ENCODE measurements at places on chromosomes 11 and 22. TPM values are rescaled to one million over a fixed set of nuclear protein-coding genes. Genes with fewer than 3 reads are reported as not detected.

Gene CST6
- total RNA-seq, result 27.2 TPM

Gene PNPLA5
- not detected for total RNA-seq

Gene PGM2L1
- total RNA-seq, result 1.3 TPM

Gene BCL2L13
- 23.7 TPM for total RNA-seq

Gene CCDC157
- total RNA-seq, result 5.5 TPM

Gene OR2D2
- not detected for total RNA-seq

Gene OR8D4
- total RNA-seq, result not detected

Gene KRTAP5-11
- not detected for total RNA-seq

Gene CHADL
- 0.76 TPM for total RNA-seq

Gene EI24
- total RNA-seq, result 125 TPM

Gene C11orf86
- total RNA-seq, result 0.29 TPM

Gene MMP12
- total RNA-seq, result not detected

Gene MMP1
- not detected for total RNA-seq

Gene ANGPTL5
- not detected for total RNA-seq

Gene SEC14L6
- not detected for total RNA-seq

Gene PHOX2A
- not detected for total RNA-seq

Gene ELMOD1
- total RNA-seq, result not detected

Gene APLNR
- total RNA-seq, result not detected

Gene OR6T1
- not detected for total RNA-seq

Gene OVOL1
- total RNA-seq, result 42.8 TPM

Gene C11orf16
- not detected for total RNA-seq

Gene PGA5
- not detected for total RNA-seq

Gene PHETA2
- 6.5 TPM for total RNA-seq

Gene CALCB
- not detected for total RNA-seq

Gene PRR33
- total RNA-seq, result not detected

Gene SPINDOC
- 37.6 TPM for total RNA-seq

Gene UBQLN3
- total RNA-seq, result not detected

Gene MMP13
- 0.13 TPM for total RNA-seq

Gene NPTXR
- total RNA-seq, result 0.70 TPM

Gene ASPHD2
- 0.20 TPM for total RNA-seq

Gene SYT12
- 1.7 TPM for total RNA-seq

Gene POU2AF2
- 6.3 TPM for total RNA-seq

Gene OR51V1
- total RNA-seq, result not detected

Gene MMP11
- 0.18 TPM for total RNA-seq

Gene SLC22A8
- not detected for total RNA-seq

Gene PTGDR2
- total RNA-seq, result 0.41 TPM

Gene OLFML1
- total RNA-seq, result not detected

Gene MRGPRX4
- not detected for total RNA-seq

Gene PYGM
- total RNA-seq, result 0.16 TPM

Gene APOBEC3C
- 0.18 TPM for total RNA-seq

Gene OR8U1
- not detected for total RNA-seq

Gene APOBEC3G
- total RNA-seq, result 0.97 TPM

Gene TIGD3
- total RNA-seq, result 2.9 TPM

Gene BET1L
- total RNA-seq, result 47.9 TPM

Gene RPS19BP1
- total RNA-seq, result 300 TPM

Gene IFITM2
- total RNA-seq, result 31.2 TPM

Gene TTC28
- total RNA-seq, result under 0.01 TPM

Gene CARD16
- total RNA-seq, result not detected

Gene CHST1
- total RNA-seq, result not detected

Gene MS4A12
- total RNA-seq, result not detected

Gene CRYBA4
- total RNA-seq, result not detected

Gene OOSP3
- total RNA-seq, result not detected

Gene THAP12
- total RNA-seq, result 33.0 TPM

Gene CUL5
- 36.6 TPM for total RNA-seq

Gene OR9Q2
- not detected for total RNA-seq

Gene RPL27A
- total RNA-seq, result 2,307 TPM

Gene PHLDA2
- total RNA-seq, result 406 TPM
